ENCODE measurements at places on chromosomes 7 and 10.
A peak's percentile ranks its signal among the peaks of the same experiment; 100 is the strongest.

DNA sequence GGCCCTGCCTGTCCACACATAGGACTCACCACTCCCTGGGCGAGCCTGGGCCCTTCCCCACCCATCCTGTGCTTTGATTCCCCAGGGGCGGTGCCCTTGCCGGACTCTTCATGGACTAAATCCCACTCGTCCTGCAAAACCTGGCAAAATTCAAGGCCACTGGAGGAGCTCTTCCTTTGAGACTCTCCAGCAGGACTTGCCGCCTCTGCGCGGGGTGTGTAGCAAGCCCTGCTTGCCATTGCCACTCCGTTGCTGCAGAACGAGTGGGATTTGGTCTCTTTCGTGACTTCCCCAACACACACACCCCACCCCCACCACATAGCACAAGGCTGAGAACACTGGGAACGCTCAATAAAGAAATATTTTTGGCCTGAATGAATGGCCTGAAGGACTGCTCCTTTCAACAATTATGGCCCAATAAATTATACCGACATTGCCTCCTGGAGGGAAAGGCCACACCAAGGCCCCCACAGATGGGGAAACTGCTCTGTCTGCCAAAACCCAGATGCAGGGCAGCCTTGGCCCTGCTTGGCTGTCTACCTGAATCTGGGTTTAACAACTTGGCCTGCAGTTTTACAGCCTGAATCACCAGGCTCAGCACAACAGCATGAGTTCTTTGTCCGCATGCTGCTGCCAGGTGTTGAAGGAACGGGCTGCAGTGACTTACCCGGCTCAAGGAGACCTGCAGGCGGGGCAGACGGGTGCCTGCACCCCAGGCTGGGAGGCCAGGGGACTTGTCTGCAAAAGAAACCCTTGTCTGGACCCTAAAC is 72.8 kb upstream of the KAT6B start:
- DNase-seq = no peak

DNA sequence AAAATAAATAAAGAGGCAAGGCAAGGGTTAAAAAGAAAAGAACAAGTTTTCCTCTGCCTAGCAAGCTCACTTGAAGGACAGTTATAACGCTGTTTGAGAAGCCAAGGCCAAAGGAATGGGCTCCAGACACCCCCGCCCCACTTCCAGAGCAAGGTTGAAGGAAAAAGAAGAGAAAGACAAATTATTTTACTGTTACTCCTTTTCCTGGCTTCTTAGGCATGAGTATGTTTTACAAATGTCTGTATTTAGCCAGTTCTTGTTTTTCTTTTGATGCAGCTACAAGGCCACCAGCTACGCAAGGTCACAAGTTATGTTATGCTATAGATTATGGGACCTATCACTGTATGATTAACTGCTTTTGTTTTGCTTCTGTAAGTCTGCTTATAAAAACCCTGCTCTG is 94.6 kb downstream of the ZNF22 start:
- no peak for DNase-seq

DNA sequence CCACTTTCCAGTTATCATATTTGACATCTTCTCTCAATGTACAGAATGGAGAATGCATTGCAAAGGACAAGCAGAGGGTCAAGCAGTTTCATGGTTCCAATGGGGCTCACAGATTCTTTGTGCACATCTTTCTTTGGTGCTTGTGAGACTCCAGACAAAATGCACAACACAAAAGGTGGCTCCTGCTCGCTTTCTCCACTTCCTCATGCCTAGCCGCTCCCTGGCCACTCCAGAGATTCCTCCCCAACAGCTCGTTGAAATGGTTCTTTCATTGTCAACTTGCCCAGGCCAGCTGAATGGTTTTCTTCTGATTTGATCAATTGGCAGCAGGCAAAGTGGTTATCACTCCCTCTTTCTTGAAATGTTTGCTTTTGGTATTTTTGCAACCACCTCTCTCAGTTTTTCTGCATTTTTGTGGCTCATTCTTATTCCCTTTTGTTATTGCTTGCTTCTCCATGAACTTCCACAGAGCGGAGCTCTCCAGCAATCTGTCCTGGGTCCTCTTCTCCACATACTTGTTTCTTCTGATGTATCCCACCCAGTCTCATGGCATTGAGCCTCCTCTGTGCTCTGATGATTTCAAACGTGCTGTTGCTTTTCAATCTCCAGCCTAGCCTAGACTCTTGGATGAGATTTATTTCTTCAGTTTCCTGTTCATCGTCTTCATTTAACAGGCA is 507.8 kb upstream of the MKI67 start:
- DNase-seq = no peak

DNA sequence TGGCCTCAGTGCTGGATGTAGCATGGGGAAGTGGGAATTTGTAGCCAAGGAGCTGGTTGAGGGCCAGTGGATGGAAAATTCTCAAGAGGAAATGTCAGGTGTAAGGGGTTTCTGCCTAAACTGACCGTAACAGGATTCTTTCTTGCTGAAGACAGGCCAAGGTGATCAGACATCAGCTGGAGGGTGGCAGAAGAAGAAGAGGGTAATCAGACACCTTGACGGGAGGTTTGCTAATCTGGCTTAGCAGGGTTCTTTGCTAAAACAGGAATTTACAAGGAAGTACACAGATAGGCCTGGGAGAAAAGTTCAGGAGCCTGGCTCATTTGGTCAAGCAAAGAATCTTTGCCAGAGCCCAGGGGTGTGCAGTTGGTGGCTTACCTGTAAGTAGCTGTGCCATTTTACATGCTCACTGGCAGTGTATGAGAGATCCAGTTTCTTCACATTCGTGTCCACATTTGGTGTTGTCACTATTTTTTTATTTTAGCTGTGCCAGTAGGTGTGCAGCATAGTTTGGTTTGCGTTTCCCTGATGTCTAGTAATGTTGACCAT is 73.7 kb downstream of the BMPR1A start:
- no peak for DNase-seq

- DNase-seq = no peak
These were observed 42.3 kb upstream of the CNTNAP2 start for GRCh38 chr7:146074195-146074765.

- no peak for DNase-seq
These were observed 7.4 kb upstream of the MALRD1 start for GRCh38 chr10:19041171-19041570.

- DNase-seq = no peak
These were observed 75.6 kb downstream of the ADCY1 start for GRCh38 chr7:45649560-45650346.

- peak; percentile 88 for DNase-seq
These were observed 100.3 kb downstream of the FAS start for GRCh38 chr10:89090756-89091445.

DNA sequence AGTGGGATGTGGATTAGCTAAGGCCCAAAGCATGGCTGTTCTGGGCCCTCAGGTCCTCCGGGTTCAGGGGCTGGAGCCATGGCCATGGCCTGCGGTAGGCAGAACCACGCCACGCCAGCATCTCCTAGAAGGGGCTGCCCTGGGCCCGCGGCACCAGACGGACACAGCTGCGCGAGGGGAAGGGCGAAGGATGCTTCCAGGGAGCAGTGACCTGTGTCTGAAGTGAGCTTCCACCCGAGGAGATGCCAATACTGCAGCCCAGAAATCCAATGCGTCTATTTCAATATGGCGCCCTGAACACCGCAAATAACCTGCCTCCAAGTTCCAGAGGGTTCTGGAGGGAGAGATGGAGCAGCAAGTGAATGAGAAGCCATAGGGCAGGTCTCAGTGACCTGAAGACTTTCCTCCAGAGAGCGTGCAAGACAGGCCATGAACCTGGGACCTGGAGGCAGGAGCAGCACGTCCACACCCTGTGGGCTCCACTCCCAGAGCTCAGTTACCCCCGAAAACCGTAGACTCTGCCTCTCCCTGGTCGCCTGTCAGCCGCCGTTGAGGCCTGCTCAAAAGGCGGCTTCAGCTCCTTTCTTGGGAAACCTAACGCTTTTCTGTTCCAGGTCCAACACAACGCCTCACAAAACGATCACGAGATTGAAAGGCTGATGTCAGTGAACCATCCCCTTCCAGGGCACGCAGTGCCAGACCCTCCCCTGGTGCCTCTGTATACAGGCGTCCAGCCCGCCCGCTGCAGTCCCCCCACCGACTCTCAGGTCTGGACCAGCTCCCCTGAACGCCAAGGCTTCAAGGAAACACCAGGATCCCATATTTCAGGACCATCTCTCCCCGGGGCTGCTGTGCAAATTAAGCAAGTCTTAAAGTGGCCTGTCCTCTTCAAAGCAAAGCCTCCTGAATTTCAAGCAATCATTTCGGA is 37.4 kb downstream of the AMZ1 start:
- no peak for DNase-seq

Data from GF-D8 (cell line).